ENCODE measurements at places on chromosomes 13 and 19. TPM values are rescaled to one million over a fixed set of nuclear protein-coding genes. Genes with fewer than 3 reads are reported as not detected.

Gene FFAR3
- total RNA-seq = not detected

Gene OR7A5
- not detected for total RNA-seq

DNA sequence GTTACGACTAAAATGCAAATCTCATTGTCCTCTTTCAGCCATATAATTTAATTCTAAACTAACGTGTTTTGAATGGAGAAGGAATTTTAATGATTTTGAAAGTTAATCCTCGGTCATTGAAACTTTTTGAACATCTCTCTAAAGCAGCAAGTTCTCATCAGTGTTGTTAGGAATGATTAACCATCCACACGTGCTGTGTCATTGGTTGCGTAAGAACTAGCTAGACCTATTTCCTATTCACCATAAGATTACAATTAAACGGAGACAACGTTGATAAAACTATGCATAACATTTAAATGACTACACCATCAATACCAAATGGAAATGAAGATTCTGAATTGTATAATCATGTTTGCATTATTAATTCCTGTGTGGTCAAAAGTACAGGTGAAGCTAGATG is 155.6 kb upstream of the IRS2 start:
- no peak for DNase-seq

- no peak for DNase-seq
Observed at GRCh38 chr13:57925250-57925649, 293.7 kb downstream of the PCDH17 start.

GRCh38 chr13:98997738-98998641 is 20.1 kb upstream of the DOCK9 start:
- DNase-seq = no peak

DNA sequence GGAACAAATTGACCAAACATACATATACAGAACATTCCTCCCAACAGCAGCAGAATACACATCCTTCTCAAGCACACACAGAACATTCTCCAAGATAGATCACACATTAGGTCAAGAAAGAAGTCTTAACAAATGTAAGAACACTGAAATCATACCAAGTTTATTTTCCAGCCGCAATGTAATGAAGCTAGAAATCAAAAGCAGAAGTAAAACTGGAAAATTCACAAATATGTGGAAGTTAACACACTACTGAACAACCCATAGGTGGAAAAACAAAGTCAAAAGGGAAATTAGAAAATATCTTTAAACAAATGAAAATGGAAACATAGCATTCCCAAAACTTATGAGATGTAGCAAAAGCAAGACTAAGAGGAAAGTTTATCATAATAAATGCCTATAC is 692.6 kb downstream of the DIAPH3 start:
- DNase-seq = no peak

Gene PALM3
- total RNA-seq = not detected

GRCh38 chr13:25375727-25376358 is 4.1 kb downstream of the ATP8A2 start:
- no peak for DNase-seq

DNA sequence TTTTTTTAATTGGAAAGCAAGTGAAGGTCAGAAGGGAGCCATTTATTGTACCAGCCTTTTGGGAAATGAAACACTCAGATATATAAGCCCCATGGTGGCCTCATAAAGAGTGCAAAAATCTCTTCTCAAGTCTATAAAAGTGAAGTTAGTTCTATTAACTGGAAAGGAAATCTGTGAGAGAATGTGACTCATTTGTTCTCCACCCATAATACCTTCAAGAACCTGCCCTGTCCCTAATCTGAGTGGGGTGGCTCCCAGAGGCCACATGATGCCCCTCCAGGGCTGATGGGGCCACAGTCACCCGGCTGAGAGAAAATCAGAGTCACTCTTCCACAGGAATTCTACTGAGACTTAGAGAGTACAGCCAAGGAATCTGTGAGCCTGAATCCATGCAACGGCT is 65.8 kb upstream of the SERP2 start:
- DNase-seq = no peak

DNA sequence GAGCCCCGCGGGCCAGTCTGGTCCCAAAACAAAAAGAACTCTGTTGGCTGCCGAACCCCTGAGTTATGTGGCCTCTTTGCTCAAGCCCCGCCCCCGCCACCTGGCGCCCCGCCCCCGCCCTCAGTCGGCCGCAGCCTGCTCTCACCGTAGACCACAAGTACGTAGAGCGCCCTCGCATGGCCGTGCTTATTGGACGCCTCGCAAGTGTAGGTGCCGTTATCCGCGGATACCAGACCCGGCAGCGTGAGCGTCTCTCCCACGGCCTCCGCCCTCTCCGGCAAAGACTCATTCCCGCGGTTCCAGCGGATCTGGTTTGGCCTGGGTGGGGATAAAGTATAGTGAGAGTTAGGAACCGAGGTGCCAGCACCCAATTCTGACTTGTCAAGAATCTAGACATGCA is 5.5 kb upstream of the ZNF428 start:
- DNase-seq = no peak

Gene GRIN3B
- 0.48 TPM for total RNA-seq

Gene CHAMP1
- 9.4 TPM for total RNA-seq

GRCh38 chr19:5961969-5962945 is 15.7 kb downstream of the RANBP3 start:
- no peak for DNase-seq

Gene OR4F17
- total RNA-seq = not detected

DNA sequence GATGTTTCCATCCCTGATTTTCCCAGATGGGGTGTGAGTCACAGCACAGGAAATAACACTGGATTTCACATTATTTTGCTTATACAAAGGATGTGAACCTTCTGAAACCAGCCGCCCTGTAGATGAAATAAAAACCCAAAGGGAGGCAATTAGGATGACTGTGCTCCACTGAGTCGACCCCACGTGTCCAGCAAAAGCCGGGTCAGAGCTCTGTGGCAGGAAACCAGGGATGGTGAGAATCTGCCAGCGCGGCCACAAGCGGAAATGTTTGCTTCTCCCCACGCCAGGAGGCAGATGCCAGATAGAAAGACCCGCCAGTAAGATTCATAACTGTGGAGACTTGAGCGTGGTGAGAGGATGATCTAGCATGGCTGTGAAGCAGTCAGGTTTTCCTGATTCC is 764.4 kb downstream of the LIG4 start:
- DNase-seq = no peak

Gene ACP7
- total RNA-seq = not detected

Gene PSG1
- not detected for total RNA-seq

- no peak for DNase-seq
Observed at GRCh38 chr19:686589-687297, 8.5 kb downstream of the PRSS57 start.

Gene C1QTNF9B
- total RNA-seq = not detected

GRCh38 chr19:15280915-15281683 is 48.9 kb upstream of the EPHX3 start:
- DNase-seq = peak; percentile 74

GRCh38 chr19:33734913-33735312 is 61.8 kb upstream of the KCTD15 start:
- no peak for DNase-seq

DNA sequence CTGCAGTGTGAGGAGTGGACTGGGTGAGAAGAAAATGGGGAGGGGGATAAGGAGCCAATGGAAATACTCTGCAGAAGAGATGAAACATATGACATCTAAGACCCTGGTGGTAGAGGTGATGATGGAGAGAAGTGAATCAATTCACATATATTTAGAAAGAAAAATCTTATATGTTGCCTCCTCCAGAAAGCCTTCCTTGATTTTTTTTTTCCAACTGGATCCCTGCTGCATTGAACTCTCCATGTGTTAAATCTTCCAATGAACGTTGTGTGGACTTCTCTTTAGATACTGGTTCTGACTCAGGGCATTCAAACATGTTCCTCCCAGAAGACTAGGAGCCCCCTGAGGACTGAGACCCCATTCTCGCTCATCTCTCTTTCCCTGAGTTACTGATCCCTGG is 348.3 kb downstream of the TSHZ3 start:
- no peak for DNase-seq

Gene ZSWIM9
- 1.5 TPM for total RNA-seq

Gene APC2
- total RNA-seq = not detected
